ENCODE measurements at places on chromosomes 1 and 21. TPM values are rescaled to one million over a fixed set of nuclear protein-coding genes. Genes with fewer than 3 reads are reported as not detected.

GRCh38 chr1:111480674-111481073, 6.9 kb downstream of the C1orf162 start:
- no peak for DNase-seq

DNA sequence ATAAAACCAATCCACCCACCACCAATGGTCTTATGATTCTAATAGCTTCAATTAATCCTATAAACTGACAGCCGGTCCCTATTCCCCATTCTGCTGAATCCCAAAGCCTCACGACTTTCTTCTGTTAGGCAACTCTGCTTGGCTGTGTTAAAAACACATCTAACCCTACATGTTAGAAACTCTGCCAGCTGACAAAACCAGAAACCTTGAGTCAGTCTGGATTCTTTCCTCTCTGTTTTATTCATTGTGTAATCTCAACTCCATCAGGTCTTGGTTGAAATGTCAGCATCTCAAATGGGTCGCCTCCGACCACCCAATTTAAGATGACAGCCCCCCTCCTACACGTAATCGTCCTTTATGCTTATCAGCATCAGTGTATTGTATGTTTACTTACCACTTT, 312.1 kb downstream of the DISC1 start:
- DNase-seq = no peak

CELA2B gene
- not detected for polyA plus RNA-seq

SELENBP1 gene
- 102 TPM for polyA plus RNA-seq

CHD5 gene
- polyA plus RNA-seq = 0.06 TPM

DNA sequence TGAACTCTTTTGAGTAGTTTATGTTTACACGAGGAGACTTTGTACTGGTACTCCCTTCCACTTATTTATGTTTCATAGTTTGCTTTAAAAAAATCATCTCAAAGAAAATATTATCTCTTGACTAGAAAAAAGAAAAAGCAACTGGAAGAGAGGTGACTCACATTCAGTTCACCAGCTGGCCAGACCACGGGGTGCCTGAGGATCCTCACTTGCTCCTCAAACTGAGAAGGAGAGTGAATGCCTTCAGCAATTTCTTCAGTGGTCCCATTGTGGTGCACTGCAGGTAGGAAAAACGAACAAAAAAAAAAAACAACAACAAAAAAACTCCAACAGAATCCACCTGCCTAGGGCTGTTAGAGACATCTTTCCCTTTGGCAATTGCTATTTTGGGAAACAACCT, 102.9 kb downstream of the PTPRC start:
- peak; percentile 6 for DNase-seq

- DNase-seq = no peak
Measured at GRCh38 chr1:119449971-119450370, 35.0 kb downstream of the HSD3B2 start.

DNA sequence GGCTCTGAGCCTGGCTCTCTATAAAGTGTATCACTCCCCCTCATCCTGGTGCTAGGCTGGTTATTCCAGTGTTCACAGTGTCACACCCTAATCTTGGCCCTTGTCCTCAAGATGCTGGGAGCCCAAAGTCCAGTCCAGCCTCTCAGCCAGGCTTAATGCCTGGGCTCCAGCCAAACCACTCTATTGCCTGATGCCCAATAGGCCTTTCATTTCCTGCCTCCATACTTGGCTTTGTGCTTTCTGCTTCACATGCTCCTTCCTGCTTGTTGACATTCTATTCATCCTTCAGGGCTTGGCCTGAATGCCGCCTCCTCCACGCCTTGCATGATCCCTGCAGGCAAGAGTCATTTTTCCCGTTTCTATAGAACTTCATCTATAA, 1.7 kb downstream of the KLHDC8A start:
- DNase-seq = no peak

HHIPL2 gene
- polyA plus RNA-seq = 0.04 TPM
